ENCODE measurements at places on chromosomes 2 and 18.
A peak's percentile ranks its signal among the peaks of the same experiment; 100 is the strongest.

DNA sequence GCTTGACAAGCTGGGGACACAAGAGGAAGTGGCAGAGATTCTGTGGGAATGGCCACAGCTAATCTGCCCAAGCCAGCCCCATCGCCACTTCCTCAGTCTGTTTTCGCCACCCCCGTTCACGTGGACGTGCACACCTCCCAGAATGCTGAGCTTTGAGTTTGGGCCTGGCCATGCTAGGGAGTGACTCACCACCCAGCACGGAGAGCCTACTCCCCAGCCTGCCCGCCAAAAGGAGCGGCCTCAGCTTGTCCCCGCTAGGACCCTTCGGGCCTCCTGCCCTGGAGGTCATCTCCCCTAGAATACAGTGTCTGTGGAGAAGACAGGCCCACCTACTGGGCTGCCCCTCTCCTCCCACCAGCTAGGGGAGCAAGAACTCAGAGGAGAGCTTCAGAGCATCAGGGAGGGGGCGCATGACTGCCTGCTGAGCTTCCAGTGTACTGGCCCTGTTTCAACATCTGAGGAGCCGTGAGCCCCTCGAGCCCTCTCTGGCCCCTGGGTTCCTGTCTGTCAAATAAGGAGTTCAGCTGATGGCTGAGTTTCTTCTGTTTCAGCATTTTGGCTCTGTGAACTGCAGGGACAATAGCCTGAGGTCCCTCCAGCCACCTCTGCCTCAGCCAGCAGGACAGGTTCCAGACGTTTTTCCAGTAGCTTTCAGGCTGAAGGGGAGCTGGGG, 5.1 kb downstream of the SLC35F6 start:
- DNase-seq, result peak; percentile 12

GRCh38 chr18:46343931-46344372, 239.8 kb downstream of the HAUS1 start:
- peak; percentile 49 for DNase-seq

GRCh38 chr2:236177604-236177966, 9.4 kb upstream of the GBX2 start:
- DNase-seq, result no peak

GRCh38 chr2:28568036-28568435, 72.2 kb downstream of the PLB1 start:
- DNase-seq, result no peak
